HFFc6 (cell line): ENCODE measurements at places on chromosomes 2 and 18. TPM values are rescaled to one million over a fixed set of nuclear protein-coding genes. Genes with fewer than 3 reads are reported as not detected.

DNA sequence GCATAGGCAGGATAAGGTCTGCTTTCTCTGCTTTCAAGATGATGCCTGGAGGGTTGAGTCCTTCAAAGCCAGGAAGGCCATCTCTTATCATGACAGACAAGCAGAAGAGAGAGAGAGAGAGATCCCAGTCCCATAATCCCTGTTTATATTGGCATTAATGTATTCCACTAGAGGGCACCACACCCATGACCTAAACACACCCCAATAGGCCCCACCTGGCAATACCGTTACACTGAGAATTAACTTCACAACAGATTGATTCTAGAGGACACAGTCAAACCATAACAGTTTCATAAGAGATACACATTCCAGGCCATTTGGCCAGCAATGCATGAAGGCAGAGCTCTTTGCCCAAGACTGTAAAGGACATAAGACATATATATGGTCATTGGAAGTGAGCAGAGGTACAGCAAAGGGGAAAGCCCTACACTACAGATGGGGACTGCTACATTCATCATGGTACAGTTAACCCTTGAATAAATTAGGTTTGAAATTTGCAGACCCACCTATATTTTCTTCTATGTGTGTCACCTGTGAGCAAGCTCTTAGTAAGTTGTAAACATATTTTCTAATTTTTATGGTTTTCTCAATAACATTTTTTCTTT, 1516.1 kb downstream of the RPIA start:
- H3K4me3 ChIP-seq, result no peak overlapping the region
- H3K27ac ChIP-seq, result no peak overlapping the region
- H3K36me3 ChIP-seq, result no peaks in the 10 kb centered on the region

- no peak for DNase-seq
- no peak overlapping the region for H3K27ac ChIP-seq
- H3K4me1 ChIP-seq, result peaks cover under 1% of the 10 kb centered on the region; the same call in 1 of the 2 replicates
Measured at GRCh38 chr18:34795070-34795732, 85.1 kb downstream of the DTNA start.

Gene LINC00305
- total RNA-seq, result not detected in 2 replicates

- H3K27ac ChIP-seq, result peak overlapping the region; percentile 8; the same call in 1 of the 2 replicates
- no peak overlapping the region for H3K4me3 ChIP-seq
- DNase-seq, result no peak
- peaks cover 42% of the 10 kb centered on the region for H3K4me1 ChIP-seq
- H3K36me3 ChIP-seq, result no peaks in the 10 kb centered on the region; the same call in 1 of the 2 replicates
Measured at GRCh38 chr2:145041706-145042105, 521.8 kb upstream of the ZEB2 start.

Gene CNDP1
- total RNA-seq, result not detected in 3 replicates

Gene RAB6D
- 0.07 TPM in 1 of 3 replicates, not detected in the others for total RNA-seq

Gene DSG1
- total RNA-seq, result not detected in 2 replicates

DNA sequence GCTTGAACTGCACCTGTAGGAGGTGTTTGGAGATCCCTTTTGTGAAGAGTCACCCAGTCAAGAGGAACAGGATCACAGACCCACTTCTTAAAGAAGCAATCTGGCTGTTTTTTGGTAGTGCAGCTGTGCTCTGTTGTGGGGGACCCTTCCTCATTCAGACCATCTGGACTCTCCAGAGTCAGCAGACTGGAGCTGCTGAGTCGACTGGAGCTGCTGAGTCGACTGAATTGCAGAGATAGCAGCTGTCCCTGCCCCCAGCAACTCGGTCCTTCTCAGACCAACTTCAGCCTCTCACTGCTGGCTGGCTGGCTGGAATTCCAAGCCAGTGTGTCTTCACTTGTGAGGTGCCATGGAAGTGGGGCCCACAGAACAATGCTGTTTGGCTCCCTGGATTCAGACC, 56.8 kb downstream of the GTF3C3 start:
- no peak overlapping the region for H3K4me3 ChIP-seq
- H3K27me3 ChIP-seq, result peaks cover 4% of the 10 kb centered on the region
- H3K4me1 ChIP-seq, result no peaks in the 10 kb centered on the region
- no peak for DNase-seq
- peaks cover 32% of the 10 kb centered on the region for H3K36me3 ChIP-seq
- H3K27ac ChIP-seq, result no peak overlapping the region

GRCh38 chr2:20593072-20594034, 57.5 kb downstream of the HS1BP3 start:
- H3K4me1 ChIP-seq, result peaks cover 92% of the 10 kb centered on the region
- no peaks in the 10 kb centered on the region for H3K36me3 ChIP-seq
- peak overlapping the region; percentile 50 for H3K4me3 ChIP-seq
- peaks cover 1% of the 10 kb centered on the region for H3K27me3 ChIP-seq

Gene CELF4
- not detected in 3 replicates for total RNA-seq

DNA sequence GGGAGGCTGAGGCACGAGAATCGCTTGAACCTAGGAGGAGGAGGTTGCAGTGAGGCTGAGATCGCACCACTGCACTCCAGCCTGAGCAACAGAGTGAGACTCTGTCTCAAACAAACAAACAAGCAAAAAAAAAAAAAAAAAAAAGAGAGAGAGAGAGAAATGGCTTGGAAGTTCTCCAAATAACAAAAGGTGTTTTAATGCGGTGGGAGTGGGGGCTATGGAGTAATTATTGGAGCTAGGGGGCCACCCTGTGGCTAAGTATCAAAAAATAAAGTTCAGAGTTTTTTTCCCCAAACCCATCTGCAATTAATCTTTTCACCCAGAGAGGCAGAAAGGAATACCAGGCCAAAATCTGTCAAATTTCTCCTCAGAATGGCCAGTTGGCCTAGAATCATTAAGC, 23.0 kb upstream of the CEP68 start:
- H3K4me3 ChIP-seq, result no peak overlapping the region
- H3K27ac ChIP-seq, result no peak overlapping the region
- peaks cover 2% of the 10 kb centered on the region; the same call in 1 of the 2 replicates for H3K27me3 ChIP-seq
- no peak for DNase-seq
- no peaks in the 10 kb centered on the region for H3K36me3 ChIP-seq
- H3K4me1 ChIP-seq, result no peaks in the 10 kb centered on the region
